ENCODE measurements at places on chromosomes 12 and 14.

DNA sequence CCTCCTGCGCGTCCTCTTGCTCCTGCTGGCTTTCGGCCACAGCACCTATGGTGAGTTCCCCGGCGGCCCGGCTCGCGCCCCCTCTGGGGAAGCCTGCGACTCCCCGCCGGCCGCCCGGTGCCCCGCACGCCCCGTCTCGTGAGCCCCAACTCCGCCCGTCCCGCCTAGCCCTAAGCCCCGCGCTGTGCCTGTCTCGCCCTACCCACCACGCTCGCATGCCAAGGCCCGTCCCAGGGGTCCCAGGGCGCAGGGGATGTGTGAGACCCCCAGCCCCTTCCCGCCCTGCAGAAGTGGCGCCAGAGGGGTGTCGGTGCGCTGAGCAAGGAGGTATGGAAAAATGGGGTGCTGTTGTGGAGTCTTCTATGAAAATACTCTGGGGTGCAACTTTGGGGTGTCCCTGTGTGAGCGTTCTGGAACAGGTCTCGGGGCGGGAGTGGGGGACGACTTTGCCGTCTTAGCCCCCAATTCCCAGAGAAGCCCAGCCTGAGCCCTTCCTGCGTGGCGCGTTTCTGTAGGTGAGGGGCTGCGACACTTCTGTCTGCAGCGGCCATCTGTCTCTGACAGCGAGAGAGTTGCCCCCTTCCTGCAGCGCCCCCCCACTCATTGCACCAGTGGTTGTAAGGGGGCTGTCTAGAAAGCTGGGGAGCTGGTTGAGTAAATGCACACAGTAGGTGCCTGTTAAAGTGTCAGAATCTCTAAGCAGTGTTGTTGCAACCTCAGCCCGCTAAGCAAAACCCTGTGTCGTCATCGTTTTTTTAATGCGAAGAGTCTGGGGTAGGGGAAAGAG is 587 bp downstream of the DLK1 start:
- no peak for DNase-seq

- no peak for DNase-seq
Observed at GRCh38 chr14:103104654-103105452, 10.3 kb downstream of the EXOC3L4 start.

DNA sequence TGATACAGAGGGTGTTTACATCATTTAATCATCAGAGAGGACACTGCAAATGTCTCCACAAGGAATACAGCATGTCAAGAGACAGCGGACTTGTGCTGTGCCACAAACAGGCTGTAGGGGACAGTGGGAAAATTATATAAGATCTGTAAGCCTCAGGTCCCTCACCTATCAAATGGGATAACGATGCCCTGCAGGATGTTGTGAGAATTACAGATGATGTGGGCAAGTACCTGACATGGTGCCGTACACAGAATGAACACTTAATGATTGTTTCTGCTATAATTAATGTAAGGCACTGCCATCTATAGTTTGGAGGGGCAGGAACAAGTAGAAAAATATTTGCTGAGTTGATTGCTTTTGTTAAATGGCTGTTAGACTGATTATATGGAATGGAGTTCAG is 81.9 kb upstream of the GTF2A1 start:
- no peak for DNase-seq

- DNase-seq = no peak
Observed at GRCh38 chr12:10362828-10363657, 26.8 kb downstream of the KLRK1 start.

GRCh38 chr12:47751561-47751960 is 7.1 kb downstream of the RAPGEF3 start:
- no peak for DNase-seq

DNA sequence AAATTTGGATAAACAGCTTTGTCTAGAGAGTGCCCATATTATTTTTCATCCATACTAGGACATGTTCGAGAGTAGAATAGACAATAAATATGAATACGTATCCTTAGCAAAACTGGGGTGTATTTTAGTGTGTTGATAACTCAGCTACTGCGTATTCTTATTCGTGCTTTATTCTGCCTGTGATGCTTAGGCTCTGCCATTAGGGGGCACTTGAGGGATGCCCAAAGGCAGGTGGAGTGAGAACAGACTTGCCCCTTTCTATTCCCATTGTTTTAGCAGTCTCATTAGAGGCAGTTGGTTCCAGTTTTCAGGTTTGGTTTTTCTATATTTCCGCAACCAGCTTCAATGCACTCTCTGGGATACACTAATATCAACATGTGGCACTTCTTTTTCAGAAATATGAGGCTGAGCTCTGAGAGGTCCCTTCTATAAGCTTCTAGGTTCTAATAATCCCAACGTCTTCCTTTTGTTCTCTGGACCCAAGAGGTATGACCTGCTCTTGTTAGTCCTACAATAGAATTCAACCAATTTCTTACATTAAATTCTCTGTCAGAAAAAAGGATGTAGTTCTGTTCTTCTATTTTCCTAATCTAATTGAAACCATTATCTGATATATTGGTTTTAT is 985.7 kb upstream of the FBXO33 start:
- DNase-seq = no peak

- no peak for DNase-seq
Observed at GRCh38 chr14:36580141-36580855, 2.1 kb downstream of the NKX2-8 start.

- DNase-seq = no peak
Observed at GRCh38 chr12:103626498-103626897, 39.4 kb downstream of the STAB2 start.

GRCh38 chr12:52698651-52699340 is 4.5 kb downstream of the KRT77 start:
- DNase-seq = no peak

DNA sequence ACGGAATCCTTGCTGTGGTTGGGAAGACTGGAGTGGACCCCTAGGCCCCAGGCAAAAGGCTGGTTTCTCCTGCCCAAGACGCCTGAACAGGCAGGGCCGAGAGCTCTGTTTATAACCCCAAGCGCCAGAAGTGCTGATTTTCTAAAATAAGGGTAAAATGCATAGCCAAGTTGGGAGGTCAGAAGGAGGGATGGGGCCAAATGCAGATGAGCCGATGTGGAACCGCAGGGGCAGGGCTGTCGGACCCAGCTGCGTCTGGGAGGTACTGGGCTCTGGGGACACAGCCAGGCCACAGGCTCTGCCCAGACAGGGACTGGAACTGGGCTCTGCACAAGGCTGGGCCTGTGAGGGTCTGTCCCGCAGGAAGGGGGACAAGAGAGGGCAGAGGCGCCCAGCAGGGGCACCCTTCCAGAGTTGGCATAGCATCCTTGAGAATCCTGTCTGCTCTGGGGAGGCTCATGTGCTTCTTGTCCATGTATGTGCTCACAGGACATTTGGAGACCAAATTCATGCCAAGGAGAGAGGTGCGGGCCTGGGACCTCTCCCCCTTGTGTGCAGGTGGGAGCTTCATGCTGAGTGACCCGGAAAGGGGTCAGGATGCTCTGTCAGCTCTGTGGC is 49.1 kb downstream of the JAG2 start:
- DNase-seq = no peak

GRCh38 chr12:12990700-12991468 is 9.2 kb downstream of the HEBP1 start:
- no peak for DNase-seq

All from right lobe of liver (tissue), 6 donors.